ENCODE measurements at places on chromosomes 13 and 19. TPM values are rescaled to one million over a fixed set of nuclear protein-coding genes. Genes with fewer than 3 reads are reported as not detected.

KLK6 gene
- total RNA-seq: 5.5 TPM

ANGPTL4 gene
- total RNA-seq: 4.7 TPM

GRIN2D gene
- 0.45 TPM for total RNA-seq

CCDC122 gene
- total RNA-seq: 13.1 TPM

SMAD9 gene
- 19.7 TPM for total RNA-seq

SYNGR4 gene
- not detected for total RNA-seq

FXYD3 gene
- total RNA-seq: 157 TPM

ALKBH7 gene
- 53.2 TPM for total RNA-seq

ZNF112 gene
- total RNA-seq: 9.8 TPM

ZNF211 gene
- total RNA-seq: 15.2 TPM

ZNF69 gene
- total RNA-seq: 20.1 TPM

LILRB4 gene
- total RNA-seq: not detected

ZNF8 gene
- 16.4 TPM for total RNA-seq

CEACAM20 gene
- 2.3 TPM for total RNA-seq

OVOL3 gene
- not detected for total RNA-seq

TMEM272 gene
- 0.63 TPM for total RNA-seq

PRODH2 gene
- total RNA-seq: 20.6 TPM

GAPDHS gene
- not detected for total RNA-seq

VAV1 gene
- not detected for total RNA-seq

PCDH9 gene
- total RNA-seq: 12.8 TPM

IGFLR1 gene
- 1.5 TPM for total RNA-seq

BTBD2 gene
- total RNA-seq: 118 TPM

FAM83E gene
- total RNA-seq: 6.1 TPM

ZNF573 gene
- 8.9 TPM for total RNA-seq

ZIM2 gene
- not detected for total RNA-seq

ALOX5AP gene
- 0.31 TPM for total RNA-seq

FLT1 gene
- 0.79 TPM for total RNA-seq

ZNF546 gene
- 5.5 TPM for total RNA-seq

ZNF470 gene
- 5.1 TPM for total RNA-seq

CATSPERD gene
- 0.41 TPM for total RNA-seq

GJA3 gene
- total RNA-seq: 0.60 TPM

RGL3 gene
- 44.8 TPM for total RNA-seq

ANKLE1 gene
- total RNA-seq: 5.9 TPM

MADCAM1 gene
- 0.74 TPM for total RNA-seq

GDF15 gene
- 106 TPM for total RNA-seq

SIGLEC11 gene
- 0.27 TPM for total RNA-seq

STARD13 gene
- 12.1 TPM for total RNA-seq

FCAR gene
- not detected for total RNA-seq

MATK gene
- 1.7 TPM for total RNA-seq

PTH2 gene
- total RNA-seq: not detected

ZNF486 gene
- total RNA-seq: 15.3 TPM

CEACAM1 gene
- 19.1 TPM for total RNA-seq

FUT1 gene
- total RNA-seq: 15.0 TPM

HMGB1 gene
- 576 TPM for total RNA-seq

ZNF175 gene
- 7.9 TPM for total RNA-seq

LHFPL6 gene
- 31.7 TPM for total RNA-seq

CEACAM19 gene
- 6.1 TPM for total RNA-seq

TBXA2R gene
- not detected for total RNA-seq

SLITRK5 gene
- total RNA-seq: 3.1 TPM

LRRC4B gene
- 21.7 TPM for total RNA-seq

C5AR1 gene
- 0.93 TPM for total RNA-seq

FUT6 gene
- total RNA-seq: 0.87 TPM

TMEM238 gene
- total RNA-seq: 14.0 TPM

IZUMO2 gene
- total RNA-seq: not detected

ZIC5 gene
- 0.05 TPM for total RNA-seq

CAPS gene
- total RNA-seq: 13.9 TPM

All from type B pancreatic cell (in vitro differentiated cells).